ENCODE measurements at places on chromosomes 12 and 14.

DNA sequence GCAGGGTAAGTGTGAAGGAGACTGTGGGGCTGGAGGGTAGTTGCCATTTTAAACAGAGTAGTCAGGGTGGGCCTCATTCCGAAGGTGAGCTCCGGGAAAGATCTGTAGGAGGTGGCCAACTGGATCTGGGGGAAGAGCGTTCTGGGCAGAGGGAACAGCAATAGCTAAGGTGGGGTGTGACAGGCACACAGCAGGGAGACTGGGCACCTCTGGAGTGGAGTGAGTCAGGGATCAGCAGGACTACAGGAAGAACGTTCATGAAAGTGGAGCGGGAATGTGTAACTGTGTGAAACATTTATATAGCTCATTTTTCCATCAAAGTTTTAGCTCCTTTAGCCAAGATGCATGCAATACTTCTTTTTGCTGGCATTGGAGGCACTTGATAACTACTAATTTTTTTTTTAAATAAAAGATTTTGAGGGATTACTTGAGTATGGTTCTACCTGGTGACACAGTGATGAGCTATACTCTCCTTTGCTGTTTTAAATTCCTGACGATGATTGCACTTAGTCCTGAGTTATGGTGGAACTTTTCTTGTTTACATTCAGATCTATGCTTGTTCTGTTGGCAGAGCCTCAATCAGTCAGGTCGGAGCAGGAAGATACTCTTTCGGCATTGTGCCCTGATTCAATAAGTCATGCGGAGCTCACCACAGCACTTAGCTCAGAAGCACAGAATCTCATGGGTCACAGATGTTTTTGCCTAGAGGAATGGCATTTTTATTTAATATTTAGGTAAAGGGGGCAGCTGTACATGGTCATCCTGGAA, 106.4 kb downstream of the WIF1 start:
- DNase-seq, result no peak

- peak; percentile 31 for DNase-seq
Measured at GRCh38 chr14:73236157-73236556, 1.1 kb upstream of the PAPLN start.

DNA sequence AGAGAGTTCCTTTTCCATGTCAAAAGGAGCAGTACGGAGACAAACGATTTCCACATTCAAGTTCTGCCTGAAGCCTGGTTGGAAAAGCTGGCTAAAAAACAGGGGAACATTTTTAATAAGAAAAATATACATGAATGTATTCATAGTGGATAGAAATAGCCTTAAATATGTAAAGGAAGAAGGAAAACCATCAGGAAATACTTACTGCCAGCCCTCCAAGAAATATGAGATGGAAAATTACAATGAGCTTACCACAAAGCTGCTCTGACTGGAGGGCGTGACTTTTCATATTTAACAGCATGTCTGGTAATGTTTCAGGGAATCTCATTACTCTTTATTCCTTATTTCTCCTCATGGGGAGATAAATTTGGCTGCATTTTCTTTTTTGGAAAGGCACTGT, 75.9 kb upstream of the ZDHHC17 start:
- DNase-seq, result no peak

- DNase-seq, result no peak
Measured at GRCh38 chr12:62757048-62757447, 177.9 kb downstream of the PPM1H start.

DNA sequence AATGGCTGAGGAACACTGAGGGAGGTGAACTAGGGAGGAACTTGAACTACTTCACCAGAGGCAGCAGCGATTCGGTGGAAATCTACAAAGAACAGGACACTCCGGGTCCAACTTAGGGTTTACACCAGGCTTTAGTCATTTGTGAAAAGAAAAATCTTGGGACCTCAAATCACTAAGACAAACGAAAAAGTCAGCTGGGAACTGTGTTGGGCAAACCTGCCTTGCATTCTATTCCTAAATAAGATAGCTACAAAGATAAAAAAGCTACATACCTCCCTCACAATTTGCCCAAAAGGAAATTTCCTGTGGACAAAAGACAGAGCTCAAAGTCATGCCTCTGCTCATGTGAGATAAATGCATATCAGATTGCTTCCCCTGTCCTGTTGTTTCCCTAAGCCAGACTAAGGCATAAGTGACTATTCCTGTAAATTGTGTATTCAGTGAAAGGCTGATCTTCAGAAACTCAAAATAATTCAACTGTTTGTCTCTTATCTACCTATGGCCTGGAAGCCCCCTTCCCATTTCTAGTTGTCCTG, 106.6 kb downstream of the APAF1 start:
- DNase-seq, result no peak

Measured in ELF-1 (cell line).